SK-N-SH (cell line): ENCODE measurements at places on chromosomes 11 and 22. TPM values are rescaled to one million over a fixed set of nuclear protein-coding genes. Genes with fewer than 3 reads are reported as not detected.

GRCh38 chr11:76382209-76382608, 1.1 kb downstream of the GVQW3 start:
- no peak for DNase-seq

DNA sequence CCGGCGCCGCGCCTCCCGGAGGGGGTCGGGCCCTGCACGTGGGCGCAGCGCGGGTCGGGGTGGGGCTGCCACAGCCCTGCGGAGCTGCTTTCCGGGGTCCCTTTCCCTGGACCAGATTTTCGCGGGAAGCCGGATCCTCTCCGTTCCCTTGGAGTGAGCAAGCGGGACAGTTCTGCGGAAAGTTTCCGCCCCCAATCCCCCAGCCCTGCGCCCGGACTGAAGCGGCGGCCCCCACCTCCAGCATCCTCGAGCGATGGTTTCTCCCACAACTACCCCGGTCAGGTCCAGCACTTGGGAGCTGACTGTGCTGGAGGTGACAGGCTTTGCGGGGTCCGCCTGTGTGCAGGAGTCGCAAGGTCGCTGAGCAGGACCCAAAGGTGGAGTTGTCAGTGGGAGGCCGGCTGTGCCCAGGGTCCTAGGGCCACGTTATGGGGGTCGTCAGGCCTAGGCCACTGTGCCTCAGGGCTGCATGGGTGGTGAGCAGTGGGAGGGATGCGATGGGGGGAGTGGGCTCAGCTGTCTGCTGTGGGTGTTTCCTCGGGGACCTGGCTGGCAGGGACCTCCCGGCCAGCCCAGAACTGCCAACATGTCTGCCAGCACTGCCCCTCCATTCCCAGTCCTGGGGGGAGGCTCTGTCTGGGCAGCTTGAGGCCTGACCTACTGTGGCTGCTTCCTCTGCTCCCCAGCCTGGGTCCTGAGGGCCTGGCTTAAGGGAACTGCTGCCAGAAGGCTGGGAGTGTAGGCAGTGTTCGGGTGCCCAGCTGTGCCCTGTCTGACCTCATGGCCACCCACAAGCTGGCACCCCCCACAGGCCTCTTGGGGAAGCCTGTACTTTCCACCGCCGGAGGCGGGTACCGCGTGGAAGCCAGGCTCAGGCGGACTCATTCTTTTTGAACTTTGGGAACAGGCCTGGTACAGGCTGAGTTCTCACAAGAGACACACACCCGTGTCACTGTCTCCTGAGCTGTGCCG, 726 bp downstream of the ST3GAL4 start:
- DNase-seq: peak; percentile 58

The PYGM gene
- 0.08 TPM in 2 replicates for polyA plus RNA-seq

DNA sequence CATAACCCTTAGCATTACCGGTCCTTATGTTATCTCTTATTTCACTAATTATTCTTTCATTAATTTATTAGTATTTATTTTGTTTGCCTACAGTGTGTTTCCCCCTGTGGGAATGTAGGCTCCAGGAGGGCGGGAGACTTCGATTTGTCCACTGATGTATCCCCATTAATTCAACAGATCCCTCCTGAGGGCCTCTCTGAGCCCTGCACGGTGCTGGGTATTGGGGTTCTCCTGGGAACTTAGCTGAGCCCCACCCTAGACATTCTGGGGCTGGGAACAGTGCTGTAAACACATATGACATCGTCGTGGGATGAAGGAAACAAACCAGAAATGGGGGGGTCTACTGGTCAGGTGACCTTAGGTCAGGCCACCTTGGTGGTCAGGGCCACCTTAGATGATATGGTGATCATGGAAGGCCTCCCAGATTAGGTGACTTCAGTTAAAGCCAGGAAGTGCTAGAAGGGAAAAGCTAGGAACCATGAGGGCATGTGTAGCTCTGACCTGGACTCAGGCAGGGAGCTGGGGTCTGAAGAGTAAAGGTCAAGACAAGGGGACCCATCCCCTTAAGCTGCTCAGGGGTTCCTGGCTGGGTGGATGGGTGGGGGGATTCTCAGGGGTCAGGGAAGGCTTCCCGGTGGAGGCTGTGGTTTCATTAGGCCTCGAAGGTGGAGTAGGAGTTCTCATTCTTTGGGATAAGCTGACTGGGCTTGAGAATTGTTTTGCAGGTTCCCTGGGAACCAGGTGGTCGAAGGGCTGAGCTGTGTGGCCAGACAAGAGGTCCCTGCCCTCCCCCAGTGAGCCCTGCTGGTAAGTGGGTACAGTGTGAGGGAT, 1.0 kb downstream of the PHETA2 start:
- no peak for DNase-seq

DNA sequence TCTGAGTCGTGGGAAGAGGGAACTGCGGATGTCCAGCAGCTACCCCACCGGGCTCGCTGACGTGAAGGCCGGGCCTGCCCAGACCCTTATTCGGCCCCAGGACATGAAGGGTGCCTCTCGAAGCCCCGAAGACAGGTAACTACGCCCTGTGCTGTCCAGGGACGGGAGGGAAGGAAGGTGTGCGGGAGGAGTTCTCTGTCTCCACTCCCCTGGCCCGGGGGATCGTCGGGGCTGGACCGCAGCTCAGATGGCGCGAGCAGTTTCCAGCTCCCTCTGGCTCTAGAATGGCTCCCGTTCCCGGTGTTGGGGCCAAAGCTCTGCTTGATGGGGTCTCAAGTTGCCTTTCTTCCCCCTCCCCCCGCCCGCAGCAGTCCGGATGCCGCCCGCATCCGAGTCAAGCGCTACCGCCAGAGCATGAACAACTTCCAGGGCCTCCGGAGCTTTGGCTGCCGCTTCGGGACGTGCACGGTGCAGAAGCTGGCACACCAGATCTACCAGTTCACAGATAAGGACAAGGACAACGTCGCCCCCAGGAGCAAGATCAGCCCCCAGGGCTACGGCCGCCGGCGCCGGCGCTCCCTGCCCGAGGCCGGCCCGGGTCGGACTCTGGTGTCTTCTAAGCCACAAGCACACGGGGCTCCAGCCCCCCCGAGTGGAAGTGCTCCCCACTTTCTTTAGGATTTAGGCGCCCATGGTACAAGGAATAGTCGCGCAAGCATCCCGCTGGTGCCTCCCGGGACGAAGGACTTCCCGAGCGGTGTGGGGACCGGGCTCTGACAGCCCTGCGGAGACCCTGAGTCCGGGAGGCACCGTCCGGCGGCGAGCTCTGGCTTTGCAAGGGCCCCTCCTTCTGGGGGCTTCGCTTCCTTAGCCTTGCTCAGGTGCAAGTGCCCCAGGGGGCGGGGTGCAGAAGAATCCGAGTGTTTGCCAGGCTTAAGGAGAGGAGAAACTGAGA, 1.4 kb downstream of the ADM start:
- peak; percentile 64 for DNase-seq

- no peak for DNase-seq
These were observed 52.9 kb downstream of the C11orf58 start for GRCh38 chr11:16791191-16791961.

- no peak for DNase-seq
These were observed 1002.3 kb upstream of the TENM4 start for GRCh38 chr11:80443177-80443576.

DNA sequence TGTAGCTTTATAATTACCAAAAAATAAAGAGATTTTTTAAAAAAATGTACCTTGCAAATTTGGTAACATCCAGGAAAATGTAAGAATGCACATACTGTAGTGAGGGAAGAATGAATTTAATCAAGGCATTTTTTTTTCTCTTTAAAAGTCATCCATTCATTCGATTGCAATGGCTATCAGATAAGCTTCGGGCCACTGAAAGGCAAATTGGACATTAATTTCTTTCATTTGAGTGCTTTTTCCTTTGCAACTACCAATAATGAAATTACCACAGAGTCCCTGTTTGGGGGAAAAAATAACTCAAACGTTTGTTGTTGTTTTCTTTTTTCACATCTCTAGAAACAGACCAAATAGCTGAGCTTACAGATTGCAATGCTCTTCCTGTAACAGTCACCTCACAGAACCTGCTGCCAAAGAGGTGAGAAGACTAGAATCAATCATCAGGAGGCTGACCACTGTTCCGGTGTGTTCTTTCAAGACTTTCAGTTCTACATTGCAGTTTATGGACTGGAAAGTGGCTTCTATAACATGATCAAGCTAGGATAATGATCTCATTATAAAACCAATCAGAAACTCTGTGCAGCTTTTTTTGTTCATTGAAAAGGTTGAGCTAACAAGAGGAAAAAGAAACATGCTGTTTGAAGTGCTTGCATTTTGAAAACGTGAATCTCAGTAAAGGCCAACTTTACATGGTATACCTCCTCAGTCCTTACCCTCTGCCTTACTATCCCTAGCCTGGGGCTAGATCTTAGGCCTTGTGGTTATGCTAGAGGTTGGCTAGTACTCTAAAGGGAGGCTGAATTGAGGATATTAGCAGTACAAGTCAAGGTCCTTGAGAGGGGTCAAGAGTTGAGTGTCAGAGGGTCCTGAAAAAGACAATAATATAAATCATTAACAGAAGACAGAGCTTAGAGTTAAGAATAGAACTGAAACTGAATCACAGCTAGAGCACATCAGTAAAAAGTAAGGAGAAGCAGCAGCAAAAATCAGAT, 1276.1 kb downstream of the LRRC4C start:
- DNase-seq: no peak

The SMIM35 gene
- polyA plus RNA-seq: not detected in 2 replicates

The HEPHL1 gene
- not detected in 2 replicates for polyA plus RNA-seq

The C22orf31 gene
- polyA plus RNA-seq: not detected in 2 replicates

DNA sequence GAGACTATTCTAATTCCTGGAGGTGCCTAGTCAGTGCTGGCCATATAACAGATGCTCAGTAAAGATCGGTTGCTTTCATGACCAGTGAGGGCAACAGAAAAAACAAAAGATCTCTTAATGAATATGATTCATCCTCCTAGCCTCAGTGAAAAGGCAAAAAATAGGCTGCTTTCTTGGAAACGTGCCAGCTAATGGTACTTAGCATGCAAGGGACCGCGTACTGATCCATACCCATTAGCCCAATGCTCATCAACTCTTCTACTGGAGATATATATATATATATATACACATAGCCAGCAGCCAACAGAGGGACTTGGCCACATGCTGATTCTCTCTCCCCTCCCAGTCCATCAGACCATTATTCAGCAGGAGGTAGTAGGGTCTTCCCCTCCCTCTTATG, 320.4 kb downstream of the KIRREL3 start:
- no peak for DNase-seq

DNA sequence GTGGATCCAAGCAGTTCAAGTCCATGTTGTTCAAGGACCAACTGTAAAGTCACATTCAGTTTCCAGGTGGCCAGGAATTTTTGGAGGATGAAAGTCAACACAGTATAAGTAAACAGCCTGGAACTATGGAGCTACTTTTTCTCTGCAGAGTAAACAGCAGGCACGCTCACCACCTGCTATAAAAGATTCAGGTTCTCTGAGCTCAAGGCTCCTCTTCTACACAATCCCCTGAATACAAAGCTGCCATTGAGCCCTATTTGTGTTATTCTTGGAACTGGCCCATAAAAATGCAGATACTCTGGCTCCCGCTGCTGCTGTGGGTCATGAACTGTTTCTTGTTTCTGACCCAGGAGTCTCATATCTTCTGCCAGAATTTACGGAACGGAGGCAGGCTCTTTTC, 56.9 kb upstream of the PRR5 start:
- DNase-seq: peak; percentile 11

DNA sequence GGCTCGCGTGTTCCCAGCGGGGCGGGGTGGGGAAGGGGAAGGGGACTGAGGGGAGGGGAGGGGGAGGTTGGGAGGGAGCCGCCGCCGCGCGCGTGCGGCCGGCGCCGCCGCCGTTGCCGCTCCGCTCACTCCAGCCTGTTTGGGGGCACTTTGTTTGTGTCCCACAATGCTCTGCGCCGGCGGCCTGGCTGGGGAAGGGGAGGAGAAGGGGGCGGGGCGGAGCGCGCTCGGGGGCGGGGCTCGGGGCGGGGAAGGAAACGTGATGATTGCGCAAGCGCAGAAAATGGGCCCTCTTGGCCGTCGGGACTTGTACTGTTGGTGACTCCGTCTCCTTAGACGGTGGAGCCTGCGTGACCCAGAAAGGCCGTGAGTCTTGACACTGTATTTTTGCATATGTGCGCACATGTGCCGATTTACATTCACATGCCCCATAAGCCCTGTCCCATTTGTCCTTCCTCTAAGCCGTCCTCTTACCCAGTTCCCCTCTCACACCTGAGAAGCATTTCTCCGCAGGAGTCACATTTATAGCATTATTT, at the start of gene ZBTB44:
TSS of gene ZBTB44 (minus strand) at position 168 of the 536 bp plus-strand sequence. CDS start 53,044 bp downstream, outside the sequence.
- peak; percentile 98 for DNase-seq

DNA sequence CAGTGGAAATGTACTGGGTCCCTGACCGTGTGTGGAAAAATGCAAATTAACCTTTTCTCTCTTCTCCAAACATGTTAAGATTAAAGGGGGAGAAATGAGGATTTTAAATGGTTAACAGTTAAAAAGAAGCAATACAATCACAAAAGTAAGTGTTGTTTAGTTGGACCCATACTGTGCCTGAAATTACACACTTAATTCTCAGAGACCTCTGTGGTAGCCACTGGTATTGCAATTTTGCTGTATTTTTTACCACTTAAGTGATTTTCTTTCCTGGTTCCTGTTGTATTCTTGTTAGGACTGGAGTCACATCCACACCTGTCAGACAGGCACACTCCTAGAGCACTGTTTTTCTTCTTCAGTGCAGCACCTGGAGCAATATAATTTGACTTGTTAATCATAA, 179.6 kb upstream of the PDGFD start:
- DNase-seq: no peak

GRCh38 chr11:19915808-19916207, 203.2 kb downstream of the NAV2 start:
- no peak for DNase-seq

The SMTN gene
- polyA plus RNA-seq: 12.5 and 30.4 TPM in 2 replicates

GRCh38 chr11:113554526-113554925, 79.3 kb upstream of the DRD2 start:
- no peak for DNase-seq

The ZP1 gene
- not detected in 2 replicates for polyA plus RNA-seq

GRCh38 chr11:2780850-2781407, 81.1 kb upstream of the KCNQ1OT1 start:
- DNase-seq: no peak

The ATL3 gene
- polyA plus RNA-seq: 13.1 and 17.8 TPM in 2 replicates

- DNase-seq: no peak
These were observed 75.4 kb downstream of the MAML2 start for GRCh38 chr11:96267496-96268032.

The OR5T1 gene
- polyA plus RNA-seq: not detected in 2 replicates

DNA sequence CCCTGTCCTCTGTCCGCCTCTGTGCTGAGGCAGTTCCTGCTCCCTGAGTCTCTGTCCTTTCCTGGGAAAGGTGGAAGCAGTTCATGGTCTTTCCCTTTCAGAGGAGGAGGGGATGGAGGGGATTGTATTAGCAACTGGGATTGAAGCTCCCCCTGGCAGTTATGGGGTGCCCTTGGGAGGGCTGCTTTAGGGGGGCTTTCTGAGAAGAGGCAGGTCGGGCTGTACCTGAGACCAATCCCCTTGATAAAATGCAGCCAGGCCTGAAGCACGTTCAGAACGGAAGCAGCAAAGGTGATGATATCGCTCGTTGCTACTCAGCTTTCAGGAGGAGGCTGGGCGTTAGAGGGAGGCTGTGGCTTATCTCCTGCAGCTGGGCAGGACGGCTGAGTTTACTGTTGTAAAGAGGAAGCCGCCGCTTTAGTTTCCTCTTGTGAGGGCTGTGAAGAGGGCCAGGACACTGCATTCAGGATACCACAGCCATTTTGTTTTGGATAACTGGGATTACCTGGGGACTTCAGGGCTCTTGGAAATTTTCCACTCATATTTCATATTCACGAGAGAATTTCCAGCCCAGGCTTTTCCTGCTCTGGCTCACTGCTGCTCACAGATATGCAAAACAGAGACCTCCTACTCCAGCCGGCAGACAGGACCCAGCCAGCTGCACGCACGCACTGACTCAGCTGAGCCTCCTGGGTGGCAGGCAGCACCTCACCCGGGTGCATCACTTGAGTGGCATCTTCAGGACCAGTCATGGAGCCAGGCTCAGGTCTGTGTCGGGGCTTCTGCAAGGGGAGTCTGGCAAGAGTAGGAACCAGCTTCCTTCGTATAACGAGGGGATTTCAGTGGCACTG, 798 bp downstream of the AMPD3 start:
- DNase-seq: peak; percentile 78

- DNase-seq: no peak
These were observed 39.7 kb upstream of the TH start for GRCh38 chr11:2211113-2211971.
